ENCODE measurements at places on chromosomes 11 and 22.

- DNase-seq = no peak
Measured at GRCh38 chr22:18013947-18014346, 10.4 kb downstream of the MICAL3 start.

DNA sequence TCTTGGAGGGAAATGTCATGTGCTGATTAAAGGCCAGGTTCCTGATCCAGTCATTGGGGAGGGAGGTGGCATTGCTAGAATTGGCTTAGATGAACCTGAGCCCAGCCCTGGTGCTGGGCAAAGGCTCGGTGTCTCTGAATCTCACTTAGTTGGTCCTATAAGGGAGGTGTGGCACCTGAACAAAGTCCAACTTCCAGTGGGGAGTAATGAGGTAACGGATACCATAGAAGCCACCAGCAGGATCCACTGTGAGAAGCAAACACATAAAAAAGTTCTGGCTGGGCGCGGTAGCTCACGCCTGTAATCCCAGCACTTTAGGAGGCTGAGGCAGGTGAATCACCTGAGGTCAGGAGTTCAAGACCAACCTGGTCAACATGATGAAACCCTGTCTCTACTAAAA is 26.6 kb downstream of the PRDM11 start:
- DNase-seq = no peak

- DNase-seq = no peak
Measured at GRCh38 chr22:37601203-37601539, 7.5 kb upstream of the GGA1 start.

GRCh38 chr11:11973866-11974265 is 34.6 kb downstream of the DKK3 start:
- DNase-seq = no peak

DNA sequence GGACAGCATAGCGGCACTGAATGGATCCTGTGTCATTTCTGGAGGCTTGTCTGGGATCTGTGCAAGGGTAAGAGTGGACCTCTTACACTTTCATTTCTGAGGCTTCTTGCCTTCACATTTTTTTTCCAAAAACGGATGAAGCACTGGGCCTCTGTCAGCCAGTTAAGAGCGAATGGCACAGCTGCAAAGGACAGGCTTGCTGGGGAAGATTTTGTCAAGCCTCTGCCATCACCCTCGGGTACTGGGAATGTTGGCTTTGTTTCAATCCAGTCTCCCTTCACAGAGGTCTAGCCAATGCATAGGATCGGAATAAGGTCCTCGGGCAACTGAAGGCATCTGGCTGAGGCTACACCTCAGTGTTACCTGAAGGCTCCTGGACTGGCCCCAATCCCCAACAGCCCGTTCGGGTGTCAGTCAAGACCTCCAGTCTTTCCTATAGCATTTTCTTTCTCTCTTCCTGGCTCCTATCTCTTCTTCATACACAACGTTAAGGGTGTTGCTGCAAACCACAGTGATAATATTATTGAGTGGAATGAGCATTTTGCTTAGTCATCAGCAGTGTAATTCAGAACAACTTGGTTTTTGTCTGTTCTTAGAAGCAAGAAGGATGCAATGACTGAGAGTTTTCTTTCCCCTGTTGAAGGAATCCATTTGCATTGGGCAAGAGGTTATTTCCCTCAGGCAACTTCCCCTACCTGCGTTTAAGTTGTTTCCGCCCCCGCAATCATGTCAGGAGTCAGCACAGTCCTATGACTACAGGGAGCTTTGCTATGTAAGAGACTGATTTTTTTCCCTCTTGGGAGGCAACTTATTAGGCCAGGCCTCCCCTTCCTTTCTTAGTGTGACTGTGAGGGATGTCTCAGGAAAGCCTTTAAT is 22.8 kb downstream of the NPAT start:
- DNase-seq = no peak

- DNase-seq = no peak
Measured at GRCh38 chr11:86972734-86973133, 17.5 kb upstream of the FZD4 start.

DNA sequence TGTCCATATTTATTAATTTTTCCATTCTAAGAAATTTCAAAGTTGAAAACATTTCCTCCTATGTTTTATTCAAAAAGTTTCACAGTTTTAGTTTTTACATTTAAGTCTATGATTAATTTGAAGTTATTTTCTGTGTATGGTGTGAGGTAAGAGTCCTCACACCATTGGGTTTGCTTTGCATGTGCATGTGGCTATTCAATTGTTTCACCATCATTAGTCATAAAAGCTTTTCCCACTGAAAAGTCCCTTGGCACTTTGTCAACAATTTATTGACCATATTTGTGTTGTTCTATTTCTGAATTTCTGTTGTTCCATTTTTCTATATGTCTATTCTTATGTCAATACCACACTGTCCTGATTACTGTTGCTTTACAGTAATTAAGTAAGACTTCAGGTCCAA is 186.5 kb downstream of the KIF18A start:
- DNase-seq = no peak

Measured in kidney capillary endothelial cell (primary cell).